ENCODE measurements at places on chromosomes 1 and 21.

GRCh38 chr1:28322194-28322593, 6.6 kb upstream of the MED18 start:
- DNase-seq, result no peak

DNA sequence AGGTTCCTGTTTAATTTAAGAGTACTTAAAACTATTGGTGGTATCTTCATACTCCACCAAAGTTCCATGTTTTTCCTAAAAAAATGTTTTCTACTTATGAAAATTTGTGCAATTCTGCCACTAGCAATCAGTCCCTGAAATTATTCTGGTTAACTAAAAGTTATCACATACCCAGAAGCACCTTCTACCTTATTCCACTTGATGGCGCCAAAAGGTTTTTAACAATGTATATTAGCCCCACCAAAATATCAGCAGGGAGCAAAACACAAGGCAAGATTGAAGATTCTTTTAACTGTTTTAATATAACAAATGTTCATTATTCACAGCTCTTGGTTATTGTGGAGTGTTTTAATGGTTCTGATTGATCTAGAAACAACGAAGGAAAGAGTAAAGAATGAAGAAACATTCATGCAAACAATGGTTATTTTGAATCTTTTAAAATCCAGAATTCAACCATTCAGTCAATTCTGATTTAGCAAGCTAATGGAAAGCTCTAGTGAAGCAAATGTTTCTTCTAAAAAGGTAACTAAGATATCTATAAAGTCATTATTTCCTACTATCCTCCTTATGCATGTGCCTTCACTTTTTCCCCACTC, 67.2 kb downstream of the TTLL7 start:
- DNase-seq, result peak; percentile 56

DNA sequence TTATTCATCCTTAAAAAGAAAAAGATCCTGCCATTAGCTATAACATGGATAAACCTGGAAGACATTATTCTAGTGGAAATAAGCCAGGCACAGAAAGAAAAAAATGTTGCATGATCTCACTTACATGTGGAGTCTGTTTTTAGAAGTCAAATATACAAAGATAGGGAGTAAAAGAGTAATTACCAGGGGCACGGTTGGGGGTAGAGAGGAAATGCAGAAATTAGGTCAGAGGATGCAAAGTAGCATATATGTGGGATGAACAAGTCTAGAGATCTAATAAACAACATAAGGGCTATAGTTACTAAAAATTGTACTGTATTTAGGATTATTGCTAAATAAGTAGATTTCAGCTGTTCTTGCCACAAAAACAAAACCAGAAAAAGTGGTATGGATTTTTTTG, 61.4 kb upstream of the CD53 start:
- DNase-seq, result no peak

- DNase-seq, result no peak
Measured at GRCh38 chr1:30471307-30471706, 252.1 kb downstream of the MATN1 start.

DNA sequence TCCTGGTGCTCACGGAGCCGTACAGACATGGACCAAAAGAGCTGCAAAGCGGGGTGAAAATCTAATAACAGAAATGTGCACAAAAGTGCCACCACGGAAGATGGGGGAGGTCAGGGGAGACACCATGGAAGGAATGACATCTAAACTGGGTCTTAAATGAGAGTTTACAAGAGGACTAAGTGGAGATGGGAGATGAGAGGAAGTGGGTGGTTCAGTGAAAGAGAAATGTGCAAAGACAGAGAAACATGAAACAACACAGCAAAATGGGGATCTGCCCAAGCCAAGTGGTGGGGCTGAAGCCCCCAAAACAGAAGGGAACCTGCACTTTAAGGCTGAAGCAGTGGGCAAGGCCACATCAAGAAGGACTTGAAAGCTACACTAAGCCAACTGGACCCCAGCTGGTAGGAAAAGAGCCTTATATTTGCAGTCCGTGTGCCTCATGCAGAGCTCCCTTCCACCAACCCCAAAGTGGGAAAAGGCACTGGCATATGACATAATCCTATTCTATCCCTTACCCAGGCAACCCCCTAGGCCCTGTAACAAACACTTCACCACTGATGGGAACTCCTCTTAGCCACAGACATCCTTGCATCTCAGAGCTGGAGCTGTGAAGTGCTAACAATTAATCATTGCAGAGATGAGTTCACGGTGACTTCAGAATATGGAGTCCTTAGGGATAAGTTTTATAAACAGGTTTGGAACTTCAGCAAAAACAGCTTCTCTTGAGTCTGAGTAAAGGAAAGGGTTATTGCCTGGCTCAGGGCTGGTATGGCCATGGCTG, 198.6 kb upstream of the EDN2 start:
- peak; percentile 55 for DNase-seq

GRCh38 chr1:9845914-9846313, 22.1 kb upstream of the CLSTN1 start:
- no peak for DNase-seq

DNA sequence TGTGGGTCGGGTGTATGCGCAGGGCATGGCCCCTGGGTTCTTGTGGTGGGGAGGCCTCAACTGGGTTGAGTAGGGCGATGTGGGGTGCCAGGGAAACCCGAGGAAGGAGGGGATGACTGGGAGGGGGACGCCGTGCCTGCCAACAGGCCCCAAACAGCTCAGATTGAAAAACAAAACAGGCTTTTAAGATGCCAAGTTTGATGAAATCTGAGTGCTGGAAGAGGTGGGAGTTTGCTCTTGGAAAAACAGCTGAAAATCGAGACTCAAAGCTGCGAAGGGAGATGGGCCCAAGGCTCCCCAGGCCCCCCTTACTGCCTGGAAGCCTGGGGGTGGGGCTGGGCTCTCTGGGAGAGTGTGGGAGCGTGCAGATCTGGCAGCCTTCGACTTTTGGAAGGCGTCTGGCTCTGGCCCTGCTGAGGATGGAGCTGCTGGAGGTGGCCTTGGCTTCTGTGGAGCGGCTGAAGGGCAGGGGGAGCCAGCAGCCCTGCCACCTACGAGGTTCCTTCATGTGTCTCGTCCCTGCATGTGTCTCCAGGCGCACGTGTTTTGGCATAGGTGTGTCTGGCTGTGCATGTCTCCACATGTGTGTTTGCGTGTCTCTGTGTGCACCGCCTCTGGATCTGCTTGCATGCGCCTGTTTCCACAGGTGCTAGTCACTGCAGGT, 33.3 kb downstream of the PTPRF start:
- DNase-seq, result no peak

DNA sequence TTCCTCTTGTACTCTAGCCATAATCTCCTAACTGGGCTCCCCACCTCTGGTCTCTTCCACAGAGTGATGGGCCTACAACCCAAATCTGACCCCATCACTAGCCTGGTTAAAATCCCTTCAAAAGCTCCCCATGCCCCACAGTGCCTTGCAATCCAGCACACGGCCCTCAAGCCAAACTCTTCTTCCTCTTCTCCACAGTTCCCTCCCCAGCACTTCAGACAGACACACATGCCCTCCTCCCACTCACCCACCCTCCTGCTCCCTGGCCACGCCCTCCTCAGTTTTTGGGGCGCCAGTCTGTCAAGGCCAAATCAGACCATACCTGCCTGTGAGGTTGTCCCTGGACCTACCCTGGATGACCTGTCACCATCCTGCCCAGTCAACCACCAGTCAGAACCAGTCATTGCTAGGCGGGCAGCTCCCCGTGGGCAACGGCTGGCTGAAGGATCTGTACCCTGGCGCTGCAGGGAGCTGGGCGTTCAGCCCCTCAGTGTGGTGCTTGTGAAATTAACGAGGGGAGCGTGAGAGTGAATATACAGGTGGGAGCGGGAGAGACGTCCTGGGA, 753 bp downstream of the C1orf210 start:
- no peak for DNase-seq

DNA sequence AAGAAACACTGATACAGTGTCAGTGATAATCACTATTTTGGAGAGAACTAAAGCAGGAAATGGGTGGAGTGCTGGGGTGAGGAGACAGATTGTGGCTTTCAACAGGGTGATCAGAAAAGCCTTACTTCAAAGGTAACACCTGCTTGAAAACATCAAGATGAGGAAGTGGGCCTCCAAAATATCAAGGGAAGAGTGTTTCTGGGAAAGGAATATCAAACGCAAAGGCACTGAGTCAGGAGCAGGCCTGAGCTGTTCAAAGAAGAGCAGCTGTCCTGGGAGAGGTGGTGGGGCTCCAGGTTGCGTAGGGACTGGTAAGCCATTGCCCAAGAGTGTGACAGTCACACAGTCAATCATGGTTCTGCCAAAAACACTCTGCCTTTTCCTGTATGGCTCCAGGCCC, 47.1 kb upstream of the ATP1A1 start:
- DNase-seq, result no peak

- DNase-seq, result no peak
Measured at GRCh38 chr21:18608226-18608625, 204.6 kb upstream of the TMPRSS15 start.

DNA sequence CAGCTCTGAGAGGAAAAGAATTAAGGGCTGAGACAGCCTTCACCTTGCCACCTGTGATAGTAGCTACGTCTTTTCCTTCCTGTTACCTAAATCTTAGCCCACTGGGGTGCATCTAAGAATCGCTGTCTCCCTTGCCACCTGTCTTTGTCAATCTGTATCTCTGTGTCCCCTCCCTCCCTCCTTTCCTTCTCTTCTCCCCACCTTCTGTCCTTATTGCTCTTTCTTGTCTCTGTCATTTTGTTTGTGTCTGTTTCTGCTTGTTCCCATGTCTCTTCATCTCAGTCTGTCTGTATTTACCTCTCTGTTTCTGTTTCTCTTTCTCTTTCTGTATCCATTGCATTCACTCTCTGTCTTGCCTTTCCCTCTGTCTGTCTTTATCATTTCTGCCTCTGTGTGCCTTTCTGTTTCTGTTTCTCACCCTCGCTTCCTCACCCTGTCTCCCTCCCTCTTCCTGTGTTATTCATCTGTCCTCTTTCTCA, 30.2 kb downstream of the SLC22A15 start:
- no peak for DNase-seq

DNA sequence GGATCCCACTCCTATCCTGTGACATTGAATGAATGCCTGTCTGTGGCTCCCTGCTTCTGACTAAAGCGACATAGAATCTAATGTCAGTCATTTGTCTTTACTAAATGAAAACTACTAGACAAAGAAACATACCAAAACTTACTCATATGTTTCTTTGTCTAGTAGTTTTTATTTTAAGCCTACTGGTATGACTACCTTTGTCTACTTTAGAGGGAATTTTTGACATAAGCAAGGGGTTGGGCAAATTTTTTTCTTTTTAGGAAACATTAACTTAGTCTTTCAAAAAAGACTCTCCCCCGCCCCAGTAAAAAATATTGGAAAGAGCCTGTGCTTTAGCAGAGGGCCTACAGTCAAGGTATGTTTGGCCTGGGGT, 4.9 kb downstream of the NEK7 start:
- DNase-seq, result no peak

DNA sequence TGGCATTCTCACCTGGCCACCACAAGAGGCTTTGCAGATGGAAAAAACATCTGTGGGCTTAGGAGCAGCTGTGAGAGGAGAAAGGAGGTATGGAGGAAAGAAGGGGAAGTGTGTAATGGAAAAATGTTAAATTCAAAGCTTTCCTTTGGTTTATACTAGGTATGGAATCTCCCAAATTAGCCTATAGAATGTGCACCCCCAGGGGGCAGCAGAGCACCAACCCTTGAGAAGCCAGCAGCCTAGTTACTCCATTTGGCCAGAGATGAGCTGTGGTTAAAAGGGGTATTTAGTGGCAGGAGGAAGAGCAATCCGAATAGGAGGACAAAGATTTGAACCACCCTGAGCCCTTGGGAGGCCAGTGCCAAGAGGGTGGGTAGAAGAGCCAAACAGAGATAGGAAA, 97.5 kb upstream of the CTTNBP2NL start:
- peak; percentile 63 for DNase-seq

Data from AG10803 (cell line).